Stimulated activated CD4-positive, alpha-beta T cell treated with anti-CD3 and anti-CD28 coated beads, Interleukin-12 subunit alpha, Interleukin-12 subunit beta, amount 100 ng/mL, for 24 hours (primary cell): ENCODE measurements at places on chromosomes 7 and 10.

GRCh38 chr10:23344241-23344841, at the start of gene C10orf67:
TSS of gene C10orf67 (minus strand) at chr10:23344797. CDS start at chr10:23344774, 23 bp downstream.
- DNase-seq: no peak

DNA sequence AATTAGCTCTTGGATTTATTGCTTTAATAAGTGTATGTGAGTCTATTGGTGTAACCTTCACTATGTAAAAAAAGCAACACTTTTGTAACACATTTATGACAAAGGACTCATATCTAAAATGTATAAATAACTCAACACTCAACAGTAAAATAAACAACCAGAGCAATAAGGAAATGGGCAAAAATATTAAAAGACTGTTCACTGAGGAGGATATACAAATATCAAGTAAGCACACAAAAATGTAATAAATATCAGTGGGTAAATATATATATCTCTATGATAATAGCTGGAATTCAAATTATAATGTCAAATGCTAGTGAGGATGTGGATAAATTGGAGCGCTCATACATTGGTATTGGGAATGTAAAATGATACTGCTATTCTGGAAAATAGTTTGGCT, 53.0 kb downstream of the HDAC9 start:
- DNase-seq: no peak

- no peak for DNase-seq
Measured at GRCh38 chr10:5933909-5934546, 43.3 kb downstream of the IL15RA start.

GRCh38 chr10:24307116-24307515, 98.2 kb downstream of the KIAA1217 start:
- no peak for DNase-seq

- DNase-seq: no peak
Measured at GRCh38 chr7:151854720-151855071, 22.2 kb downstream of the PRKAG2 start.

GRCh38 chr10:109974504-109975191, 33.1 kb upstream of the ADD3 start:
- no peak for DNase-seq

DNA sequence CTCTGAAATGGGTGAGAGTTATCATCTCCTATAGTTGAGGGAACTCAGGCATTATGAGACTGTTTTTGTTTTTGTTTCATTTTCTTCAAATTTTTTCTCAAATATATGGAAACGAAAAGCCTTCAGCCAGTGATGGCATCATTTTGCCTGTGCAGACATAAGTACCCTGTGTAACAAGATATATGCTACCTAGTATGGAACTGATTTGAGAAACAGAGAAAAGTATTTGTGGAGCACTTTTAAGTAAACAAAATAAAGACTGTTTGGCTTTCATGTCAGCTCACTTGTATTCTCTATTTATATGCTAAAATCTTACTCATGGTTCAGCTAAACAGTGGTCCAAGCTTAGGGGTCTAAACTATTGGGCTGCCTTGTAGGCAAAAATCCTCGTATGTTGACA, 150.6 kb downstream of the WNT2 start:
- no peak for DNase-seq

DNA sequence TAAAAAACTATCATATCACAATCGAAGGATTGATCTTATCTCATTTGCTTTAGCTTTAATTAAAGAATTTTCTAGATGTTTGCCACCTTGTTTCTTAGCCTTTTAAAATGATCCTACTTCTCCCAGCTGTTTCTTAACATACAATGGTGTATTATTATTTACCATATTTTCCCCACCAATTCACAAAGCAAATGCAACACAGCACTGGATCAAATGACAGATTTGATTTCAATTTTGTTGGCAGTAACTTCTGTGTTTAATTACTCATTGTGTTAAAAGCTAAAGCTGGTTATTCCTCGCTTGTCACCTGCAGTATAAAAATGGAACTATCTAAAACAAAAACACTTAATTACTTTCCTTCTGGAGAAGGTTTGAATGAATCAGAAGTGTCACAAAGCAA, 19.6 kb downstream of the SVIL start:
- no peak for DNase-seq

DNA sequence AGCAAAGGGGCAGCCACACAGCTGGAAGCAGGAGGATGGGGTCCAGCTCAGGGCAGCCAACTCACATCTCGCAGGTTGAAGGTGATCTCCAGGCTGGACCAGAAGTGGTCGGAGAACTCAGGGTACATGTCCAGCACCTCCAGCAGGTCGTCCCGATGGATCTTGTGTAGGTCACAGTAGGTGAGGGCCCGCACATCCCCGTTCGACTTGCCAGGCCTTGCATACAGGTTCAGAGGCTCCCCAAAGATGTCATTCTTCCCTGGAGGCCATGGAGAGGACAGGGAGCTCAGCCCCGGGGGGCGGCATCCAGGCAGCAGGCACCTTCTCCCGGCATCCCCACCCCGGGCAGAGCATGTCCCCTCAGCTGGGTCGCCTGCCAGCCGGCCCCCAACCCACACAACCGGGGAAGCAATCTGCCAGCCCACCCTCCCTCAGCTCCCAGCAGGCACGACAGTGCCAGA, 29.3 kb downstream of the KCNH2 start:
- DNase-seq: no peak

GRCh38 chr10:20712774-20713173, 184.3 kb downstream of the NEBL start:
- no peak for DNase-seq

- no peak for DNase-seq
Measured at GRCh38 chr7:139720705-139721231, 57.0 kb downstream of the HIPK2 start.

DNA sequence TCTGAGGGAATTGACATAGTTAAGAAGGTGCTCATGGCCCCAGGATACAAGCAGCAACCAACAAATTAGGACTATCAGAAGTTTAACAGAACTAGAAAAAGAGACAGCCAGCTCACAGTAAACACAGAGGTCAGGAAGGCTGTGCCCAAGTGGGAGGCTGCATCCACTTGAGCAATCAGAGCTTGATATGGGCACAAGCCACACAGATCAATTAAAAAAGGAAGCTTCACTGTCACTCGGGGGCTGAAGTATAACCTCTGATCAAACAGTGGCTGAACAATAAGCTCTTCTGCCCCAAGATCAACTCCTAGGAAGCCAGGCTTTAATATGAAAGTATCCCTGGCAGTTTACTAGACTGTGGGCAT, 40.0 kb downstream of the ZNF438 start:
- no peak for DNase-seq

- DNase-seq: no peak
Measured at GRCh38 chr10:49296382-49296781, 2.6 kb upstream of the C10orf71 start.

GRCh38 chr7:140671966-140672365, 779 bp upstream of the ADCK2 start:
- no peak for DNase-seq

- DNase-seq: no peak
Measured at GRCh38 chr10:32350811-32351350, 3.9 kb upstream of the EPC1 start.

- no peak for DNase-seq
Measured at GRCh38 chr10:50585921-50586739, 37.6 kb downstream of the SGMS1 start.

DNA sequence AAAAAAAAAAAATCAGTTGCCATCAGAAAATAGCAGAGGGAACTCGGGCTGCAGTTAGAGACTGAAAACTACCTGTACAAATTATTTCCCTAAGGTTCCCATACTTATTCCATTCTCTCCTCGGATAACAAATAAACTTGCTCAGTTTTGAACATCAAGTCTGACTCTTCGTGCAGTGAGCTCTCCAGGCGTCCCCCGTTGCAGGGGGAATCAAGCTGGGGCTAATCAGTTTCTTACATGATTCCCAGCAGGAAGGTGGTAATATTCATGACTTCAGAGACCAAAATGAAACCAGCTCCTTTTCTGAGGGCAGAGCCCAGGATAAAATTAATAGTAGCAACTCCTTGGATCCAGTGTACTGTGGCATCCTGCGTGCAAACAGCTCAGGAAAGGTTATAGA, 135.3 kb downstream of the FRMD4A start:
- DNase-seq: no peak

DNA sequence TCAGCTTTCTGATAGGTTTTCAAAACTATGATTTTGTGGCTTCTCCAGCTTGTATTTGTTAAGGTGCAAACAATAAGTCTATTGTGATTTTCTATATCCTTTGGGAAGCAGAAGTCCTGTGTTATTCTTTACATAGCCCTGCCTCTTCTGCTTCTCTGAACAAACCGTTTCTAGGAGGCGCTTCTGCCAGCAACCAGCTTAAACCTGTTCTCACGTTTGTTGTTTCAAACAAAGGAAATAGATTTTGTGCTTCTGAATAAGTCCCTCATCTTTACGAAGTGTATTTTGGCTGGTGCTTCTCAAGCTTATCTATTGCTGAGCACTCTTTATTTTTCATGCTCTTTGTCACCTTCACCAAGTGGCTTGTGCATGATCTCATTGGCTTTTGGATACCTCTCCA, 61.0 kb downstream of the VTI1A start:
- DNase-seq: no peak
